ENCODE measurements at places on chromosomes 5 and 9.
A peak's percentile ranks its signal among the peaks of the same experiment; 100 is the strongest.

DNA sequence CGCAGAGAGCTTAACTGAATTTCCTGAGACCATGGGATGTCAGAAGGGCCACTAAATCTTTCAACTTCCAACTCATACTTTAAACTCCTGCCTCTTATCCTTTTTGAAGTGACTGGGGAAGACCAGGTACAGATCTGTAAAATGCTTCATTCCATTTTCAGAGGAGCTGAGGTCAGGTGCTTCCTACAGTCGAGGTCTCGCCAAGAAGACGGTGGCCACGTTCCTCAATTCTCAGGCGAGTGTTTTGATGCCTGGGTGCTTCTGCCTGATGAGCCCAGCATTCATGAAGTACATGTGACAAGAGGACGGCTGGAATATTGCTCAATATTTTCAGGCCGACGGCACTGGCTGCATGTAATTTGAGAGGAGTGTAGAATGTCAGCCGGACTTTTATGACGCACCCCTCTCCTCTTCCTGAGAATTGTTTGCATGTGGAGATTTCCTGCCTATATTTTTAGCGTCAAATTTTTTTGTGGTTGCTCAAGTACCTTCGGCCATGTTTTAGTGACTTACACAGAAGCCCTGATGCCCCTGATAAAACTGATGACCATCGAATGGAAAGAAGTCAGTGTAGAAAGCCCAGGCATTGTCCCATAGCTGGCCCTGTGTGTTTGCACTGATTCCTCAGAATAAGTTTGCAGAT lies 38.8 kb upstream of the GLRX start:
- peak; percentile 27 for DNase-seq

- peak; percentile 78 for DNase-seq
Observed at GRCh38 chr9:93058355-93059010, at the start of gene SUSD3. TSS of gene SUSD3 (plus strand) at chr9:93058701. CDS start at chr9:93058743, 42 bp downstream.

GRCh38 chr9:101232405-101232977 lies 152.3 kb downstream of the BAAT start:
- no peak for DNase-seq

DNA sequence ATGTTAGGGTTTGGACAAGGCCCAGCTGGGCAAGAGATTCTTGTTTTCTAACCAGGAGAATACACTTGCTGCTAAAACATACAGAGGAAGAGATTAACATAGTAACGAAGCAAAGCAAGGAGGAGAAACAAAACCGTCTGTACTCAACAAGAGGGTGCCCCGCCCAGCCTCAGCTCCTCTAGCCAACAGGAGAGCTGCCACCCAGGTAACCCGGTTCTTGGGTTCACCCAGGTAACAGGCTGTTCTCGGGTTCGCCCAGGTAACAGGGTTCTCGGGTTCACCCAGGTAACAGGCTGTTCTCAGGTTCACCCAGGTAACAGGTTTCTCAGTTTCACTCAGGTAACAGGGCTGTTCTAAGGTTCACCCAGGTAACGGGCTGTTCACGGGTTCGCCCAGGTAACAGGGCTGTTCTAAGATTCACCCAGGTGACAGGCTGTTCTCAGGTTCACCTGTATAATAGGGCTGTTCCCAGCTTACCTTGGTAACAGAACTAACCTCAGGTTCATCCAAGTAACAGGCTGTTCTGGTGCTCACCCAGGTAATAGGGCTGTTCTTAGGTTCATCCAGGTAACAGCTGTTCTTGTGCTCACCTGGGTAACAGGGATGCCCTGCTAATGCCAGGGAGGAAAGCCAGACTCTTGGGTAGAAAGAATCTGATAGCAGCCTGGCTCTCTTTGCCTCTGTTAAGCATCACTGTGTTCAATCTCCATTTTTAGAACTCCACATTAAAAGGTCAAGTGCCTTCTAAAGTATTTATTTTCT lies 271.6 kb downstream of the SYK start:
- DNase-seq = no peak
